Naive thymus-derived CD4-positive, alpha-beta T cell (primary cell): ENCODE measurements at places on chromosomes 16 and 17. TPM values are rescaled to one million over a fixed set of nuclear protein-coding genes. Genes with fewer than 3 reads are reported as not detected.

GRCh38 chr17:72890711-72891110, 201.8 kb downstream of the SLC39A11 start:
- no peak for DNase-seq

GRCh38 chr17:76267051-76267576, 2.0 kb downstream of the UBALD2 start:
- DNase-seq = no peak

- no peak for DNase-seq
Measured at GRCh38 chr17:6046931-6047330, 23.2 kb upstream of the WSCD1 start.

DNA sequence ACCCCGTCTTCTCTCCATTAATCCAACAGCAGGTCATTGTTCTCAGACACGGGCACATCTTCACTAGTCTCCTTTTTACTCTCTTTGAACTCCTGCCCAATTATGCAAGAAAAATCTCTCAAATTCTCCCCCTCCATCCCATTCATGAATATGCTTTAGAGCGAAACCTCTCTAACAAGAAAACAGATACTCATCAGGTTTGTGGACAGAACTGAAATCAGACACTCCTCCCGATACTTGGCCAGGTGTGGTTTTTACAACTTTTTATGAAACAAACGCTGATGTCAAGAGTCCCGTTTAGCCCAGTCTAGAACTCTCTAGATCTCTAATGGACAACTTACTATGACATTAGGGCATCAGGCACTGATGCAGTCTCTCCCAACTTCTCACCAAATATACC, 40.9 kb downstream of the PIK3R5 start:
- DNase-seq = no peak

GRCh38 chr17:59464246-59464645, 101.2 kb upstream of the DHX40 start:
- DNase-seq = no peak

- DNase-seq = no peak
Measured at GRCh38 chr17:45372325-45372869, 55.6 kb upstream of the MAP3K14 start.

- no peak for DNase-seq
Measured at GRCh38 chr16:15858921-15859668, 2.3 kb upstream of the MYH11 start.

GRCh38 chr16:55301385-55302008, 22.5 kb upstream of the IRX6 start:
- no peak for DNase-seq

DNA sequence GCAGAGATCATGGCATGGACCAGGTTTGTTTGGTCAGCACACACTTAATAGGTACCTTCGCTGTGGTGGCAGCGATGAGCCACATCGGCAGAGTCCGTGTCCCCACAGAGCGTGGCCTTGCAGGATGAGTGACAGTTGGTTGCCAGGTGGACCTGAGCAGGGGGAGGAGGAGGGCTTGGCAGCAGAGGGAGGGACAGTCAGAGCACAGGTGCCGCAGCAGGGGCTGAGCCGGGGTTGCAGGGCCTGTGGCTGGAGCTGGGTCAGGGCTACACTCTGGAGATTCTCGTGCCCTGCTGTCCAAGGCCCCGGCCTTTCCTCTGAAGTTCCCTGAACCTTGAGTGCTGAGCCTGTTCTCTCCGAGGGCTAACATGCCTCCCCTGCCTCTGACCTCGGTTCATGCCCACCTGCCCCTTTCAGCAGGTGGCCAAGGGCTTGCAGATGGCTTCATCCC, 24.8 kb downstream of the POLR3E start:
- no peak for DNase-seq

- no peak for DNase-seq
Measured at GRCh38 chr17:10579270-10579669, 29.8 kb upstream of the MYH2 start.

GRCh38 chr16:65136681-65137080, 14.8 kb upstream of the CDH11 start:
- no peak for DNase-seq

DNA sequence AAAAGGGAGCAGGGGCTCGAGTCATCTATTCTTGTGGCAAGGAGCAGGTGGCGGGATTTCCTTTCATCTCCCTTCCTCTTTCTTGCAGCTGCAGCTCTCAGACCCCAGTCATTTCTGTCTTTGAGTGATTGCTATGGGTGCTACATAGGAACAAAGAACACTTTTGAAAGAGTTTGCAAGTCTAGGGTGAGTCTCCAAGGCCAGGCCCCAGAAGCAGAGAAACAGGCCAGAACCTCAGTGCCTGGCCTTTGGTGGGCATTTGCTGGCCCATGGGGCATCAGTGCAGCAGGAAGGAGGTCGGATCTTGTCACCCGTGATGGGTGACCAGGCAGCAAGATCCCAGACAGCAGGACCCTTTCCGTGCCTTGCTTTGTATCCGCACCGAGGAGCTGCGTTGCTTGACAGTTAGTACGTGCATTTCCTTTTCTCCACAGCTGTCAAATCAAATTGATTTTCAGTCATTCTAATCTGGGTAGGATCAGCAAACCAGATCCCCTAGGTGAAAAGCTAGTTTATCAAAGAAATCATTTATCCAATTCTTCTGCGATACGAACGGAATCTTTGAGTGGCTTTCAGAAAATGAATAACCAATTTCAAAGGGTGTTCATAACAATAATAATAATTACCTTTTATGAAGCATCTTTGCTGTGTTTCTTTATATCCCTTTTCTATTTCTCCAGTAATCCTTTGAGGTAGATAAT, 244.6 kb upstream of the MAF start:
- no peak for DNase-seq

DNA sequence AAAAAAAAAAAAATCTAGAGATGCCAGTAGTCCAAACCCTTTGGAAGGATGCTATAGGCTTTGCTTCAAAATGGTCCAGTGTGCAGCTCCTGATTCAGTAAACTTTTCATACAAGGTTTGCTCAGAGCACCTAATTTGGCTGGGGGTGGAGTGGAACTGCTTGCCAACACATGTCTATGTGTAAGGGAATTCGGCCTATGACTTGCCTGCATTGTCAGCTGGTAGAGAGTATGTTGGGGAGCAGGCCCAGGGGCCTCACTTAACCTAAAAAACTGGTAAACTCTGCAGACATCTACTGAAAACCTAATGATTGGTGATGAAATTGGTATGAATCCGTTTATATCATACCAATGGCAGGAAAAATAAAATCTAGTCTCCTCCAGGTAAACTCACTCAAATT, 1.5 kb upstream of the MFSD6L start:
- no peak for DNase-seq

- no peak for DNase-seq
Measured at GRCh38 chr17:16969931-16970906, 1.7 kb downstream of the TNFRSF13B start.

- DNase-seq = no peak
Measured at GRCh38 chr17:15334266-15334665, 7.1 kb downstream of the TEKT3 start.

GRCh38 chr17:75404223-75404730, 1.2 kb downstream of the GRB2 start:
- peak; percentile 52 for DNase-seq

DNA sequence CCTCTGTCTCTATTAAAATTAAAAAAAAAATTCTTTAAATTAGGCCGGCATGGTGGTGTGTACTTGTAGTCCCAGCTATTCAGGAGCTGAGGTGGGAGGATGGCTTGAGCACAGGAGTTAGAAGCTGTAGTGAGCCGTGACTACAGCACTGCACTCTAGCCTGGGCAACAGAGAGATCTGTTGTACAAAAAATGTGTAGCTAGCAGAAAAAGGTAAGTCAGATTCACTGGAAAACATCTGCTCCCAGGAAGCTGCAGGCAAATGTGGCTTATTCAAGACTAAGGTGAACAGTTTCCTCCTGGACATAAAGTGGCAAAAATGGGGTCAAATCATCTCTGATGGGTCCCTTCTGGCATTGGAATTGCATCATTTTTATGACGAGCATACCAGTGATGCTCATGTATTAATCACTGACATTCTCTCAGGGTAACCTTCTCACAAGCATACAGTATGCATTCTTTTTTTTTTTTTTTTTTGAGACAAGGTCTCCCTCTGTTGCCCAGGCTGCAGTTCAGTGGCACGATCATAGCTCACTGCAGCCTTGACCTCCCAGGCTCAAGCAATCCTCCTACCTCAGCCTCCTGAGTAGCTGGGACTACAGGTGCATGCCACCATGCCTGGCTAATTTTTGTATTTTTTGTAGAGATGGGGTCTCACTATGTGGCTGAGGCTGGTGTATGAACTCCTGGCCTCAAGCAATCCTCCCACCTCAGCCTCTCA, 48.7 kb downstream of the CPPED1 start:
- DNase-seq = no peak

GRCh38 chr17:17347234-17347955, 44.2 kb downstream of the NT5M start:
- DNase-seq = no peak

DNA sequence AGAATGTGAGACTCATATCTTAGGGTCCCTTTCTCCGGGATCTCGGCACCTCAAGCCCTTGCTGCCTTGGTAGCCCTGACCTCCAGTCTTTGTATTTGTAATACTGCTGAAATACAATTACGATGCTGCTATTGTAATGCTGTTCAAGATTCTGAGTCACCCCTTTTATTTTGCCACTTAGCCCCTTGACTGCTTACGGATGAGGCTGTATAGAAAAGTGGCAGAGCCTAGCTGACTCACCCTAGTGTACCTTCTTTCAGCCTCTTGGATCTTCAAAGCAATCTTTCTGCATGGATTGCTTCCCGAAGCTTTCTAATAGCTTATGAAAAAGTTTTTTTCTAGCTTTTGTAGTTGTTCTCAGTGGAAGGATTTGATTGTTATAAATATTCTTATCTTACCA, 187.9 kb downstream of the KCNJ2 start:
- no peak for DNase-seq

DNA sequence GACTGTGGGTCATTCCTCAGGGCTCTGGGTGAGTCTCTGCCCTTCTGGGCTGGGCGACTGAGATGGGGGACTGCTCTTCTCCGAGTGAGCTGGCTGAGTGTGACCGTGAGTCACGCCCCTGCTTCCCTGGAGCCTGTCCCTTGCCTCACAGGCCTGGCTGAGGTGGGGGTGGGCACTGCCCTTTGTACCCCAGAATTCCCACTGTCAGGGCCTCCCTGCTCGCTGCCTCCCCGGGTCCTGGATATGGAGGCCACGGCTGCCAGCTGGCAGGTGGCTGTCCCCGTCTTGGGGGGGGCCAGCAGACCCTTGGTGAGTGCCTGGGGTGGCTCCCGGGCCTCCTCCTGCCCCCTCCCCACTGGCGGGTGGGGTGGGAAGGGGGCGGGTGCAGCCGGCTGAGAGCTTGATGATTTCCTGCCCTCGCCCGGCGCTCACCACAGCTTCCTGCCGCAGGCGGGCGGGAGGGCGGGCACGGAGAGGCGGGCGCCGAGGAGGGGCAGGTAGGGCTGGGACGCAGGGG, at the start of gene LAT:
Gene LAT, plus strand, starts transcription at position 434 of the 517 bp plus-strand sequence. CDS start 366 bp downstream, outside the sequence.
- peak; percentile 85 for DNase-seq

DNA sequence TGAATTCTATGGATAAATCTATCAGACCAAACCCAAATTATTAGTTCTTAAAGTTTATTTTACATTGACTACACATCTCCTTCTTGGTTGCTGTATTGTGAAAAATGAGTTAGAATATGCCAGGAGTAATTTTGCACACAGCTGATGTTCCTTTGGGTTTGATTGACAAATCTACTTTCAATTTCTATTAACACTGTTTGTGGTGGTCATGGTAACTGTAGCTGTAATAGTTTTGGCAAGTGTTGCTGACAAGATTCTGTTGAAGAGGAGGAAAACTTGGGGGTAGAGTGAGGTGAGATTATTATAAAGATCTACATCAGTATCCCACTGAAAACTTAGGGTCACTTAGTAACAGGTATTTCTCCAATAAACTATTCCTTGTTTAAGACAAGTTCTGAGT, 30.3 kb downstream of the MRTFB start:
- DNase-seq = no peak

- no peak for DNase-seq
Measured at GRCh38 chr17:62662855-62663254, 35.4 kb downstream of the MRC2 start.

DNA sequence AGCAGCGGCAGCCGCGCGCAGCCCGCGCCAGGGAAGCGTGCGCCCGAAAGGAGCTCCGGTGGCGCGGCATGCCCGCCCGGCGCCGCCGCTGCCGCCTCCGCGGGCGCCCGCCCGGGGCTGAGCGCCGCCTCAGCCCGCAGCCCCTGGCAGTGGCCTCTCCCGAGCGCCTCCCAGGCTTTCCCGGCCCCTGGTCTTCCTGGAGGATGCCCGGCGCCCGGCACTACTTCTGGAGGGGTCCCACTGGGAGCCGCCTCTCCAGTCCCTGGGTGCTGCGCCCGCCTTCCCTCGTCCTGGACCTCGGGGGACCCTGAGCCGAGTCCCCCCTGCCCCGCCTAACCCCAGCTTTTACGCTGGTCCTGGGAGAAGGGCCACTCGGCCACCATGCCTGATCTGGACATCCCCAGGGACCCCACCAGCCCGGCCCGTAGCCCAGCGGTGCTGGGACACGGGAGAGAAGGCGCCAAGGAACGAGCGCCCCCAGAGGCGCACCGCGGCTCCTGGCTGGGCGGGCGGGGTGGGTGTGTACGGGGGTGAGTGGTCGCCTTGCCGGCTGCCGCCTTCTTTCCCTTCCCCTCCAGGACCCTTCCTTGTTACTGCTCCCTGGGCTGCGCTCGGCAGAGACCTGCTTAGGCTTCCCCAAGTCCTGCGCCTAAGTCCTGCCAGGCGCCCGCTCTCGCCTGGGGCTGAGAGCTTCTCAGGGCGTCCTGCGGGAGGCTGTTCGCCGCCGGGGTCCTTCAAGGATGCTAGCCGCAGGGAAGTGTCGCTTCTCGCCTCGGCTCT, 704 bp downstream of the ASIC2 start:
- no peak for DNase-seq

DNA sequence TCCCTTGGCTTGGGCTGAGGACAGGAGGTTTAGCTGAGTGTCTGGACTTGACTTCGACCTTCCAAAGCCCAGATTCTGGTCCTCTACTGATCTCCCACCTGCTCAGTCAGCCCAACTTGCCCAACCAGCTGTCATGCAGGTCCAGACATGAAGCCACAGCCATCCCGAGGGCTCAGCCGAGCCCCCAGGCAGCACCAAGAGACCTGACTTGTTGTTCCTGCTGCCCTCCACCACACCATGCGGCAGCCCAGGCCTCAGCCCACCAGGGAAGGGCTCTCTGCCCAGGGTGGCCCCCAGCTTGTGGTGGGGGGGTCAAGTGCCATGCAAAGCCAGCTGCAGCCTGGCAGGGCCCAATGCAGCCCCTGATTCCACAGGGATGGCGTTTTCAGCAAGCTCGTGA, 17.2 kb upstream of the CACNG4 start:
- DNase-seq = no peak

DNA sequence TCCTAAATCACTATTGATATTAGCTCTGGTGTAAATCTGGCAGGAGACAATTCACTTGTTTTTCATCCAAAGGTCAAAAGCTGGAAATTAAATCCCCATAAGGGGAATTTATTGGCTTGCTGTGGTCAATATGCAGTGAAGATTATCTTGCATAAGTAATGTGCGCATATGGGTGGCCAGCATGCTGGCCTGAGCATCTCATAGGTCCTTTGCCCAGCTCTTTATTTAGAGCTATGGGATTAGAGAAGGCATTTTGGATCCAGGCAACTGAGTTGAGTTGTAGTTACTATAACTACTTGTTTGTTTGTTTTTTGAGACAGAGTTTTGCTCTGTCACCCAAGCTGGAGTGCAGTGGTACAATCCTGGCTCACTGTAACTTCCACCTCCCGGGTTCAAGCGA, 110.7 kb downstream of the AATF start:
- no peak for DNase-seq

The ATP2C2 gene
- total RNA-seq = not detected

The CLEC18A gene
- total RNA-seq = 1.1 and 1.4 TPM in 2 replicates

The TMC5 gene
- total RNA-seq = not detected

The NXN gene
- 0.10 and 0.15 TPM in 2 replicates for total RNA-seq

The SLC25A10 gene
- total RNA-seq = 27.4 and 27.6 TPM in 2 replicates

The HOXB2 gene
- 3.4 TPM for total RNA-seq

The CACNA1G gene
- total RNA-seq = not detected

The DOC2B gene
- not detected for total RNA-seq
